ENCODE measurements at places on chromosomes 12 and 14. TPM values are rescaled to one million over a fixed set of nuclear protein-coding genes. Genes with fewer than 3 reads are reported as not detected.

MYL2 gene
- total RNA-seq: not detected

- no peak for DNase-seq
Measured at GRCh38 chr12:7374423-7375144, 69.4 kb downstream of the CD163L1 start.

DNA sequence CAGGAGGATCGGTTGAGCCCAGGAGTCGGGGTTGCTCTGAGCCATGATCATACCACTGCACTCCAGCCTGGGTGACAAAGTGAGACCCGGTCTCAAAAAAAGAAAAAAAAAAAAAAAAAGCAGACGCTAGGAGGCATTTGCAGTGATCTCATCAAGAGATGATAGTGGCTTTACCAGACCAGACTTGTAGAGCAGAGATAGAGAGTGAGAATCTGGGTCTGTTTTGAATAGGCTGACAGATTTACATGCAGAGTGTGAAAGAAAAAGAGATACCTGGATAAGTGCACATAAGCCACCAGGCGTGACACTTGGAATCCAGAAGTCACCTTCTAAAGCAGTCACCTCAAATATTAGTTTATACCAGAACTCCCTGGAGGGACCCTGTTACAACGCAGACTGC, 21.1 kb upstream of the FLRT2 start:
- DNase-seq: no peak

GRCh38 chr12:15776532-15776931, 12.7 kb downstream of the EPS8 start:
- no peak for DNase-seq

OAS2 gene
- total RNA-seq: not detected

MEG3 gene
- not detected for total RNA-seq

GRCh38 chr12:80766897-80767296, 50.2 kb downstream of the MYF5 start:
- DNase-seq: no peak

DNA sequence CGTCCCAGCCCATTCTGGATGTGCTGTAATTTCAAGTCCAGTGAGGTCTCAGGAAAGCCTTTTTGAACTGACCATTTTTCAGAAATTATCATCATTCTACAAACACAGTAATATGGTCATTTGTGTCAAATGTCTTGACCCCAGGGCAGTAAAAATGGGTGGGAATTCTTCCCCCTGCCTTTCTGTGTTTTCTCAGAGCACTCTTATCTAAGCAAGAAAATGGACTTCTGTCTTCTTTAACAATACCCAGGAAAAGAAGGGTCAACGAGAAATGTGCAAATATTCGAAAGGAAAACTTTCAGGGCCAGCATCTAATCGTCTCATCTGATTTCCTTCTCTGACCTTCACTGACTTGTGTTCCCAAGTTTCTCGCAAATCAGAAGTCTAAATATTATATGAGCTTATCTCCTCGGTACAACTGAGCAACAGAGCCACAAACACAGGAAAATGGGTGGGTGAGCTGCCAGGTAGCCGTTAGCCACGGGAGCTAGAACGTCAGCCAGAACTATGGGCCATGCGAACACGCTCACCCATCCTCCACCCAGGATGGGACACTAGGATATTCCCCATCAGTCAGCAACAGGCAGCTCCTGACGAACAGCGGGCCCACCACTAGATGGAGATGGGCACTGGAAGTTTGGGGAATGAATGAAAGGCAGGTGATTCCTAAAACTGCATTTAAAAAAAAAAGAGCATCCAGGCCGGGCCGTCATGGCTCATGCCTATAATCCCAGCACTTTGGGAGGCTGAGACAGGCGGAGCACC, 57.1 kb downstream of the VWF start:
- DNase-seq: no peak

CLEC1A gene
- total RNA-seq: not detected

GRCh38 chr12:48993787-48994186, 5.4 kb downstream of the DDN start:
- DNase-seq: no peak

- DNase-seq: no peak
Measured at GRCh38 chr12:27711967-27712366, 1.3 kb downstream of the MRPS35 start.

GRCh38 chr14:93126111-93126510, 10.4 kb upstream of the ITPK1 start:
- no peak for DNase-seq

RIPK3 gene
- total RNA-seq: 1.3 TPM

DNA sequence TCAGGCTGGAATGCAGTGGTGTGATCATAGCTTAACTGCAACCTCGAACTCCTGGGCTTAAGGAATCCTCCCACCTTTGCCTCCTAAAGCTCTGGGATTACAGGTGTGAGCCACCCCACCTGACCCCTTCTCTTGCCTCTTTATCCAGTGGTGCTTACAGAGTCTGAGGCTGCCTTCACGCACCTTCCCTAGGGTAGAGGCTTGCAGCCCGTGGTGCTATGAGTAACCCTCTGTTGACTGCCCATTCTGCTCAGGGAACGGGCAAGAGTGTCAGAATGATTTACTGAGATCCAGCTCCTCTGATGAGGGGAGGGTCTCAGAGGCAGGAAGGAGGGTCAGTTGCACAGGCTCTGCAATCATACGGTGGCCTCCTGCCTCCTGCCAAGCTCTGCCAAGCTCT, 125.1 kb upstream of the TBX3 start:
- DNase-seq: no peak

Measured in osteocyte (in vitro differentiated cells).